Hematopoietic multipotent progenitor cell treated with erythropoietin and hydrocortisone succinate and interleukin-3 and kit ligand, for 6 days (in vitro differentiated cells): ENCODE measurements at places on chromosomes 12 and 14.

GRCh38 chr14:54026671-54027070 is 70.0 kb upstream of the BMP4 start:
- no peak for DNase-seq

- no peak for DNase-seq
Measured at GRCh38 chr12:71601546-71601945, 62.1 kb downstream of the ZFC3H1 start.

GRCh38 chr12:32273712-32274111 is 125.6 kb upstream of the FGD4 start:
- peak; percentile 75 for DNase-seq

DNA sequence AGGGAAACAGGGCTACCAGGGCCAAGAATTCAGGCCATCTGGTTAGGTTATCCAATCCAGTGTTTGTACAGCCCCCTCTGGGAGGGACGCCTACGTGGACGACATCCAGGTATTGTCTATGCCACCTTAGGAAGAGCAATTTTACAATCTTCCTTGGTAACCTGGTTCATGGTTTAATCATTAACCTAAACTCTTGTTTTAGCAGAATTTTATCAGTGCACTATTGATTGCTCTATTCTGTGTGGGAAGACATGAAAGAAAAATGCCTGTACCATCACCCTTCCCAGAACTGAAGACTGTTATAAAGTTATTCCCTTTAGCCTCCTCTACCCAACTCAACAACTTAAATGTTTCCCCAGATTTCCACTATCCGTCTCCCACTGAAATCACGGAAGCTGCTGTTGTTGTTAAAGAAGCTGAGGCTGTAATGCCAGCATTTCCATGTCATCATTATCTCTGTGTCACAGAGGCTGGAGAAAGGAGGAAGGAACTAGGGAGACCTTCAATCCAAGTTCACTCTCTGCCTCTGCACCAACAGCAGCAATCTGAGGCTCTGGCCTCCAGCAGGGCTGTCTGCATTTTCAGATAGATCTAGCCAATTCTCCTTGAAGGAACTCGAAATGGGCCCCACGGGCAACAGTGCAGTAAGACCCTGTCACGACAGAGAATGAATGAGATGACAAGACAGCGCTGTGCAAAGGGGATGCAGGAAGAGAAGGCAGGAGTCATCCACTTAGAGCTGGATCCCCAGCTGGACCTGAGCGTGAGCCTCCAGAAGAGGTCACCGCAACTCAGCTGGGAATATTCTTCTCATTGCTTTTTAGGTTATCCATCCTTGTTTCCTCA is 183.4 kb upstream of the GZMB start:
- peak; percentile 43 for DNase-seq

DNA sequence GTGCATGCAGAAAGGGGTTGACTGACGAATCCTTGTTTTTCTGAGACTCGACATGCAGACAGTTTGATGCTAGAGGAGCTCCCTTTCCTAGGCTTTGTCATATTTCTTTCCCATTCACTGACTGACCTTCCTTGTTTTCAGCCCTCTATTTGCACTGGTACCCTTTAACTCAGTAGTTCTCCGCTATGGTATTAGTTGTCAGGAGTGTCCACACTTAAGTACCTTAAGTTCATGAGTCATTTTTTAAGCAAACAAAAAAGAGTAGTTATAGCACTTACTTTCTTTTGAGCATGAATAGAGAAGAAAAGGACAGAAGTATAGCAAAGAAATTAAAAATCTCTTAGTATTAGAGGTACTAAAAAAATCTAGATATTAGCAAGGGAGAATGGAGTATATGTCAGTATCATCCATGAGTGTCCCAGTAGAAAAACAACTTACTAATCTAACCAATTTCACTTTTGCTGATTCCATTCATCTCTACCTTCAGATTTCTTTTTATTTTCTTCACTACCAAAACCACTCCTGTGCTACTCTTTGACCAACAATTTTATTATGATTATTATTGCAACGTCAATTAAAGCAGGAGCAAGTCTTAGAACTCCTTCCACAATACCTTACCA is 8.3 kb downstream of the ATP2B1 start:
- DNase-seq: no peak

DNA sequence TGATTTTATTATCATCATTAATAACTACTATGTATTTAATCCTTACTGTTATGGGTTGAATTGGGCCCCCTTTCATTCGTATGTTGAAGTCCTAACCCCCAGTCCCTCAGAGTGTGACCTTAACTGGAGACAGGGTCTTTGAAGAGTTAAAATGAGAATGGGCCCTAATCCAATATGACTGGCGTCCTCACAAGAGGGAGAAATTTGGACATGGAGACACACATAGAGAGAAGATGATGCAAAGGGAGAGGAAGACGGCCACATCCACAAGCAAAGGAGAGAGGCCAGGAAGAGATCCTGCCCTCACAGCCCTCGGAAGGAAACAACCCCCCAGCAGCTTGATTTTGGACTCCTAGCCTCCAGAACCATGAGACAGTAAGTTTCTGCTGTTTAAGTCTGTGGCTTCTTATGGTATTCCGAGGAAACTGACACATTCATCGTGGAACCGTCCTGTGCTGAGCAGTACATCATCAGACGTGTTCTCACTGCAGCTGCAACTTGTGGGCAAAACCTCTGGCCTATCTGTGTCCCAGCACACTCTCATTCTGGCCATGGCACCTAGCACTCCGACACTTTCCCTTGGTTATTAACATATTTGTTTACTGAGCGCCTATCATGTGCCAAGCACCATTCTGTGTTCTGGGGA is 127.6 kb downstream of the SLC38A6 start:
- DNase-seq: no peak

- no peak for DNase-seq
Measured at GRCh38 chr12:71763677-71764379, 9.2 kb downstream of the RAB21 start.

DNA sequence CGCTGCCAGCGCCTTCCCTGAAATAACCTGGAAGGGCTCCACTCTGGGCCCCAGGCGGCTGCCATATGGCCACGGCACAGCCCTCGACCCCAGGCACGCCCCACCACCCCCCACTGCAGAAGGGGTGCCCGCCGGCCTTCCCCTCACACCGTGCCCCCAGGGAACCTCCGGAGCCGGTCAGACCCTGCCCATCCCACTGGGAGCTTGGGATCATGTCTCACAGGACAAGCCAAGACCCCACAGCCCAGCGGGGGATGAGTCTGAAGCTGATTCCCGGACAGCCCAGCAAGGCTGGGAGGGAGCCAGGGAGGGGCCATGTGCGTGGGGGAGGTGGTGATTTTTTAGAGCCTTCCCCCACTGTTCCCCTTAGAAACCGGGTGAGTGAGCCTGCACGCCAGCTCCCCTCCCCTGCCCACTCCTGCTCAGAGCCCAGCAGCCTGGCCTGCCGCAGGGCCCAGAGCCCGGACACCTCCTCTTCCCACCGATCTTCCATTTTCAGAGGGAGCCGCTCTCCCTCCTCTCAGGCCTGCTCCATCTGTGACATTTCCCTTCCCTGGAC is 1.4 kb downstream of the RIMBP2 start:
- DNase-seq: no peak

DNA sequence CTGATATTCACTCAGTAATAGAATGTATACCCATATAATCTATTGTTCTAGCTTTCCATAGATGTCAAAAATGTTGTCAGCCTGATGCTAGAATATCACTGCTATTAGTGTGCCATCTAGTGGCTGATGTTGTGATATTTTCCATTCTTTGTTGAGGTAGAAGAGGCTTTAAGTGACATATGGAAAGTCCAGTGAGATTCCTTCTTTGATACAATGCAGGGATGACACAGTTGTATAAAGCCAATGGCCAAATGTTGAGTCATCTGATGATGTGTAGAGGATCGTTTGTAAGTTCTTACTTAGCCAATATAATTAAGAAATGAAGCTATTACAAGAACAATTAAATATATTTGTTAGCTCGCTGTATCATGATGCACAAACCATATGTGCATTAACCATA is 58.1 kb upstream of the PCED1B start:
- peak; percentile 81 for DNase-seq

DNA sequence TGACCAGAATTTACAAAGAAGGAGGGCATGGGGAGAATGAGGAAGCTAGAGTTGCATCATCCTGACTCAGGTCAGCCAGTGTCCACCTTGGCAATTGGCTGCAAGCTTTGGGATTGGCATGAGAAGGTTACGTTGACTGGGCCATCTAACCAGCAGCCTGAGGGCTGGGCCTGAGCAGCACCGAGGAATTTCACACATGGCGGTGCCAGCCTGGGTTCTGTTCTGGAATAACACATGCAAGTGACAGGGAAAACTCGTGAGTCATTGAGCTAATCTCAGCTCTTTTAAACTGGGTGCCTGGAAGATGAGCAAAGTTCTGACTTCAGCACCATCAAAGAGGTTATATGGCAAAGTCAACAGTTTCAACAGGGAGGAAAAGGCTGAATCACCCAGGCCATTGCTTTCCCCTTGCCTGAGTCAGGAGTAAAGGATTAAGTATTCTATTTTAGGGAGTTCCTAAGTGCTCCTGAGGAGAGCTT is 543.2 kb upstream of the TBX3 start:
- DNase-seq: no peak

GRCh38 chr12:5614256-5614655 is 182.3 kb downstream of the NTF3 start:
- no peak for DNase-seq

GRCh38 chr12:5439371-5439771 is 7.5 kb downstream of the NTF3 start:
- DNase-seq: no peak

DNA sequence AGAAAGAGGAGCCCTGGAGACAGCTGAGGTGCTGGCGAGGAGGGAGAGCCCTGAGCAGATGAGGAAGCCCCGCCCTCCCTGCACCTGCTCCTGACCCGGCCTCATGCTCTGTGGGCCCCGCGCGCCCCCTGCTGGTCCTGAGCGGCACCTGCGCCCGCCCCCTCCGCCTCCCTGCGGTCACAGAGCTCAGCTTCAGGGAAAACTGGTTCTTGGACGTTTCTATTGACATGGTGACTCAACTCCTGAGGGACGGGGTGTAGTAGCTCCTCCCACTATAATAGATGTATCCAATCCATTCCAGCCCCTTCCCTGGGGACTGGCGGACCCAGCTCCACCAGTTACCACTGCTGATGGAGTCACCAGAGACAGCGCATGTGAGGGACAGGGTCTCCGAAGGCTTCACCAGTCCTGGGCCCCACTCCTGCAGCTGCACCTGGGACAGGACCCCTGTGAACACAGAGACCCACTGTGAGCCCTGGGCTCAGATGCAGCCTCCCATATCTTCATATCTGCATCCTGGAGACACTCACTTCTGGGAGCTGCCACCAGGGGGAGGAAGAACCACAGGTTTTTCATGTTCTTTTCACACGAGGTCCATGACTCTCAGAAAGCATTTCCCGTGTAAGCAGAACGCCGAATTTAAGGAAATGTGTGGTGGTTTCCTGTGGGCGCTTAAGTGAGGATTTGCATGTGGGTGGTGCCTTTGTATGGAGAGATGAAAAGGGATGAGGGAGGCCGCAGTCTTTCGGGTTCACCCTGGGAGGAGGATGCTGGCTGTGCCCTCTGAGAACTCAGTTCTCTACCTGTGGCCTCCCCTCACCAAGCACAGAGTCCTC is 1346.4 kb downstream of the TMEM121 start:
- peak; percentile 87 for DNase-seq

GRCh38 chr12:43241986-43242385 is 310.0 kb downstream of the ADAMTS20 start:
- DNase-seq: no peak

GRCh38 chr14:71333705-71334104 is 426.4 kb downstream of the PCNX1 start:
- DNase-seq: no peak

- DNase-seq: no peak
Measured at GRCh38 chr12:49801141-49802063, 26.8 kb downstream of the NCKAP5L start.
